ENCODE measurements at places on chromosomes 3 and 15. TPM values are rescaled to one million over a fixed set of nuclear protein-coding genes. Genes with fewer than 3 reads are reported as not detected.

XRN1 gene
- 55.0 TPM for total RNA-seq

GRCh38 chr3:112688819-112689218 is 47.9 kb upstream of the CCDC80 start:
- H3K27ac ChIP-seq, result no peak overlapping the region
- H3K27me3 ChIP-seq, result no peaks in the 10 kb centered on the region
- H3K4me3 ChIP-seq, result no peak overlapping the region
- peaks cover 10% of the 10 kb centered on the region for H3K4me1 ChIP-seq
- H3K36me3 ChIP-seq, result no peaks in the 10 kb centered on the region
- DNase-seq, result no peak

GRCh38 chr15:78715434-78715833 is 74.4 kb upstream of the CHRNB4 start:
- H3K27me3 ChIP-seq, result peaks cover 29% of the 10 kb centered on the region
- H3K36me3 ChIP-seq, result no peaks in the 10 kb centered on the region
- no peak overlapping the region for H3K27ac ChIP-seq
- H3K4me3 ChIP-seq, result no peak overlapping the region
- H3K4me1 ChIP-seq, result no peaks in the 10 kb centered on the region
- no peak for DNase-seq

- peaks cover 7% of the 10 kb centered on the region for H3K27me3 ChIP-seq
- H3K27ac ChIP-seq, result no peak overlapping the region
- DNase-seq, result no peak
- H3K4me1 ChIP-seq, result no peaks in the 10 kb centered on the region
- no peak overlapping the region for H3K4me3 ChIP-seq
These were observed 80.6 kb upstream of the P2RY1 start for GRCh38 chr3:152754303-152754702.

GRCh38 chr3:191376516-191377141 is 46.3 kb upstream of the UTS2B start:
- H3K27me3 ChIP-seq, result no peaks in the 10 kb centered on the region
- peaks cover 41% of the 10 kb centered on the region for H3K4me1 ChIP-seq
- H3K4me3 ChIP-seq, result no peak overlapping the region
- peaks cover 69% of the 10 kb centered on the region for H3K36me3 ChIP-seq

GP5 gene
- total RNA-seq, result 0.18 TPM

- no peak overlapping the region for H3K27ac ChIP-seq
- no peaks in the 10 kb centered on the region for H3K36me3 ChIP-seq
- DNase-seq, result no peak
- H3K27me3 ChIP-seq, result no peaks in the 10 kb centered on the region
- H3K4me1 ChIP-seq, result no peaks in the 10 kb centered on the region
- no peak overlapping the region for H3K4me3 ChIP-seq
These were observed 274.5 kb upstream of the C2CD4B start for GRCh38 chr15:62439543-62440016.

DNA sequence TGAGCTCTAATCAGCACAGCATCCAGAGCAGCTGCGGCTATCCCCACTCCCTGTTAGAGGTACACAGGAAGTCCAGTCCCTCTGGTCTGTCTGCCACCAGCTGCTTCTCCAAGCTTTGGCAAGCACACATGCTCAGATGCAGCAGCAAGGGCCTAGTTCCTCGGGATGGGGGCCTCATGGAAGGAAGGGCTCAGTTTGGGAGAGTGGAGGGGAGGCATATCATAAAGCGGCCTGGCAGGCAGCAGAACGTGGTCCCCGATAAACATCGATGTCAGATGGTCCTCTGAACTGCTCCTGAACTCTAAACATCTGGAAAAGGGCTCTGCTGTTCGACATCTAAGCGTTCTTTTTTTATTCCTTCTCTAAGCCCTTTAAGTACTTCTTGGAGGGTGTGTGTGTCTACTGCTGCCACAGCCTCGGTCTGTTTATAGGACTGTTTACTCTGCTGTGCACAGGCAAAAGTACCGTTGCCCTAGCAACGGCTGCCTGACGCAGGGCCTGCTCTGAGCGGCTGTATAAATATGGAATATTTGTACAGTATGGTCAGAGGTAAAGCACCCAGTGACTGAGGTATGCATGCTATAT is 74.6 kb downstream of the PRICKLE2 start:
- no peak overlapping the region for H3K4me3 ChIP-seq
- no peak overlapping the region for H3K27ac ChIP-seq
- DNase-seq, result no peak

- DNase-seq, result no peak
- H3K36me3 ChIP-seq, result peaks cover 2% of the 10 kb centered on the region
- no peaks in the 10 kb centered on the region for H3K4me1 ChIP-seq
- H3K4me3 ChIP-seq, result no peak overlapping the region
These were observed 42.3 kb upstream of the CORO2B start for GRCh38 chr15:68536331-68537095.

DNA sequence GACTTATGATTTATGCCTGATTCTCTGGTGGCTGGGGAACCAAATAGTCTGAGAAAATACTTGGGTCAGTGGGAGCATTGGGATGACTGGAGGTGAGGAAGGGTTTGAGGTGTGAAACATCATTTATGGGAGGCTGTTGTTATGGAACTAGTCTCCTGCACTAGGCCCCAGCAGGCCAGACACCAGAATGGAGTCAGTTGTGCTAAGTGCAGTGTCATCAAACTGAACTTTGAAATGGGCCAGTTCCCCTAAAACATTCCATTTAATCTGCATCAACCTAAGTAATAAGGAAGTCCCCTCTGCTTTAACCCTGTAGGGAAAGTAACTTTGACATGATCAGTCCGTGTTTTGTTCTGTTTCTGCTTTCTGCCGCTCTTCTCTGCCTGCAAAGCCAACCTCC is 44.9 kb upstream of the KLHL25 start:
- no peaks in the 10 kb centered on the region for H3K36me3 ChIP-seq
- peaks cover 5% of the 10 kb centered on the region for H3K4me1 ChIP-seq
- no peak overlapping the region for H3K27ac ChIP-seq
- no peak overlapping the region for H3K4me3 ChIP-seq

CKMT1A gene
- not detected for total RNA-seq

DNA sequence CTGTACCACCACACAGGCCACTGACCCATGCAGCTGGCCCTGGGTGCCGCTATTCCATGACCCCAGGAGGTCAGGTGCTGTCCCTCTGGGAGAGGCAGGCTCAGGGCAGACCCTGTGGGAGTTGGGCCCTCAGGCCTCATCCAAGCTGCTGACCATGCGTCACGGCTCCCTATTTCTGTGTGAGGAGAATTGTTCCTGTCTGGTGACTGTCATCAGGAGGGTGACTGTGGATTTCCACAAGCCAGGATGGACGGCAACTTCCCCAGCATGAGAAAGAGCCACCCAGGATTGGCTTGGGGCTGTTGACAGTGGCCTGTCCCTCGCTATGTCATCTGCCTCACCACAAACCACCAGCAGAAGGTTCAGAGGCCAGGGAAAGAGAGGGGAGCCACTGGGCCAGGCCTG is 41.4 kb downstream of the ZDHHC19 start:
- no peak overlapping the region for H3K4me3 ChIP-seq
- H3K27ac ChIP-seq, result no peak overlapping the region
- DNase-seq, result no peak
- peaks cover 9% of the 10 kb centered on the region for H3K4me1 ChIP-seq
- H3K27me3 ChIP-seq, result no peaks in the 10 kb centered on the region

- H3K27me3 ChIP-seq, result no peaks in the 10 kb centered on the region
- no peak for DNase-seq
- H3K4me3 ChIP-seq, result no peak overlapping the region
- no peaks in the 10 kb centered on the region for H3K36me3 ChIP-seq
These were observed 257.2 kb upstream of the SOX2 start for GRCh38 chr3:181454451-181455027.

BFSP2 gene
- 1.3 TPM for total RNA-seq

DNA sequence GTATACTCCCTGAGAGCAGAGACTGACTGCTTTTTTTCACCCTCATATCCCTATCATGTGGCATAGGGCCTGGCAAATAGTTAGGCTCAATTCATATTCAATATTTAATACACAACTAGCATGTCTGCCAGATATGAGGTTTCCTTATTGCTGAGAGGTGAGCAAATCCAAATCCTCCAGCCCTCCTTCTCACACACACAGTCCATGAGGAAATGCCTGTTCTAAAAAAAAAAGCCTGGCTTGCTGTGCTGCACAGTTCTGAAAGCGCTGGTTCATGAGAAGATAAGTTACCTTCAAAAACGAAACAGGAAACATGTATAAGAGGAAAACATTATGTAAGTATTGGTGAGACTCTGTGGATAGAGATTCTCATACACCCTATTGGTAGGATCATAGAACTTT is 15.5 kb upstream of the ACAP2 start:
- H3K27ac ChIP-seq, result peak overlapping the region; percentile 68
- H3K4me3 ChIP-seq, result no peak overlapping the region
- no peaks in the 10 kb centered on the region for H3K27me3 ChIP-seq
- DNase-seq, result no peak
- peaks cover 6% of the 10 kb centered on the region for H3K4me1 ChIP-seq

GRCh38 chr3:126147147-126147931 is 33.0 kb downstream of the ALDH1L1 start:
- no peak overlapping the region for H3K4me3 ChIP-seq
- H3K27me3 ChIP-seq, result peaks cover 5% of the 10 kb centered on the region
- no peak overlapping the region for H3K27ac ChIP-seq
- no peaks in the 10 kb centered on the region for H3K36me3 ChIP-seq
- no peak for DNase-seq

- no peaks in the 10 kb centered on the region for H3K4me1 ChIP-seq
- H3K36me3 ChIP-seq, result no peaks in the 10 kb centered on the region
- no peak overlapping the region for H3K4me3 ChIP-seq
- H3K27me3 ChIP-seq, result peaks cover 20% of the 10 kb centered on the region
- no peak overlapping the region for H3K27ac ChIP-seq
These were observed 20.7 kb upstream of the GOLGA6C start for GRCh38 chr15:75237316-75237982.

- H3K27ac ChIP-seq, result no peak overlapping the region
- H3K27me3 ChIP-seq, result peaks cover 3% of the 10 kb centered on the region
- DNase-seq, result no peak
- H3K4me3 ChIP-seq, result no peak overlapping the region
These were observed 173.6 kb downstream of the PPM1L start for GRCh38 chr3:160929595-160929994.

- no peak for DNase-seq
- H3K27ac ChIP-seq, result no peak overlapping the region
- H3K27me3 ChIP-seq, result no peaks in the 10 kb centered on the region
- H3K4me1 ChIP-seq, result no peaks in the 10 kb centered on the region
- H3K36me3 ChIP-seq, result no peaks in the 10 kb centered on the region
These were observed 151.9 kb downstream of the FAM43A start for GRCh38 chr3:194837457-194838127.

RBPMS2 gene
- total RNA-seq, result 0.91 TPM

HTR3E gene
- not detected for total RNA-seq

- H3K27ac ChIP-seq, result no peak overlapping the region
- no peak for DNase-seq
- no peak overlapping the region for H3K4me3 ChIP-seq
- H3K27me3 ChIP-seq, result no peaks in the 10 kb centered on the region
- peaks cover 33% of the 10 kb centered on the region for H3K4me1 ChIP-seq
These were observed 1.0 kb upstream of the P2RY13 start for GRCh38 chr3:151330379-151330778.

PCSK6 gene
- total RNA-seq, result 1.1 TPM

- H3K27ac ChIP-seq, result no peak overlapping the region
- no peak overlapping the region for H3K4me3 ChIP-seq
- peaks cover 4% of the 10 kb centered on the region for H3K27me3 ChIP-seq
- no peak for DNase-seq
- H3K4me1 ChIP-seq, result peaks cover 12% of the 10 kb centered on the region
- H3K36me3 ChIP-seq, result no peaks in the 10 kb centered on the region
These were observed 53.4 kb upstream of the SEC13 start for GRCh38 chr3:10374311-10374710.
